ENCODE measurements at places on chromosomes 16 and 17.

DNA sequence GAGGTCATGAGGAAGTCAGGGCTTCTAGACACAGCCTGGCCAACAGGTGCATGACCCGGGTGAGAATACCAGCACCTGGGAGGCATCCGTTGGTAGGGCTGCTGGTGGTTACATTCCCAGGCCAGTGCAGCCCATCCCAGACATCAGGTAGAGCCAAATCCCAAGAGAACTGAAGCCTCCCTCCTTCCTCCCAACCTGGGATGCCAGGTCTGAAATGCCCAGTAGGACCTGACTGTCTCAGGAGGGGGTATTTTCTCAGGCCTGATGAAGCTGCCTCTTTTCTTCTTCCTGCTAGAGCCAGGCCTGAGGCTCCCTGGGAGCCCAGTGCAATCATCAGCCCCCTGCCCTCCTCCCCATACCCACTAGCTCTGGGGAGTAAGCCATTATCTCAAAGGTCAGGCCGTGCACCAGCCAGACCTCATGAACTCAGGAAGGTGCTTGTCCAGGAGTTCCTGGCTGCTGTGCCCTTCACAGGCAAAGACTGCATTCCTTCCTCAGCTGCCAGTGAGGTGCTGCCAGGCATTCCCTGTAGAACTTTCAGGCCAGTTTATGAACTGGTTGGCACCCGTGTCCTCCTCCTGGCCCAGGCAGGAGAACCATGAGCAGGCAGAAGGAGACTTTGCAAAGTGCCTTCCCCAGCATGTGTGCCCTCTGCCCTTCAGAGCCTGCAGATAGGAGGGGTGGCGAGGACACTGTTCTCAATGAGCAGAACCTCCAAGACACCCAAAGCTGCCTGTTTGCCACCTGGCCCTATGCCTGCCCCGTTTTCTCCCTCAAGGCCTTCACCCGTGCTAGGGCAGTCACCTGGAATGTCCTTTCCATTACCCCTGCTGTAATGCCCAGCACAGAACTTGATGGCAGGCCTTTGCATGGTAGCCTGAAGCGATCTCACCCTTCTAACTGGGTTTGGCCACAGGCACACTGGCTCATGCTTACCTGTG lies 7.6 kb downstream of the TBX2 start:
- no peak for DNase-seq

GRCh38 chr16:19011169-19011731 lies 27.5 kb downstream of the TMC7 start:
- no peak for DNase-seq

DNA sequence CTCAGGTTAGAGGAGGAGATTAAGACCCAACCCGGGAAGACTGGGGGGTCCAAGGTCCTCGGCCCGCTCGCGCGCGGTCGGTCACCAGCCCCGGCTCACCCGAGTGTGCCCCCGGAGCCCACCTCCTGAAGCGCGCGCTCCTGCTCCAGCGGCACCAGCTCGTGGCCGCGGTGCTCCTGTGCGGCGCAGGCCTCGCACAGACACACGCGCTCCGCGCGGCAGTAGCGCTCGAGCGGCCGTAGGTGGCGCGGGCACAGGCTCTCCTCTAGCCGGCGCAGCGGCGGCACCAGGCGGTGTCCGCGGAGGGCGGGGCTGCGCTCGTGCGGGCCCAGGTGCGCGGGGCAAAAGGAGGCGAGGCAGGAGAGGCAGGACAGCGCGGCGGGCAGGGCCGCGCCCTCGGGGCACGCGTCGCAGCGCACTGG lies 618 bp downstream of the TRIM47 start:
- peak; percentile 62 for DNase-seq

GRCh38 chr17:30381340-30381659 lies 2.6 kb downstream of the CPD start:
- DNase-seq: no peak

DNA sequence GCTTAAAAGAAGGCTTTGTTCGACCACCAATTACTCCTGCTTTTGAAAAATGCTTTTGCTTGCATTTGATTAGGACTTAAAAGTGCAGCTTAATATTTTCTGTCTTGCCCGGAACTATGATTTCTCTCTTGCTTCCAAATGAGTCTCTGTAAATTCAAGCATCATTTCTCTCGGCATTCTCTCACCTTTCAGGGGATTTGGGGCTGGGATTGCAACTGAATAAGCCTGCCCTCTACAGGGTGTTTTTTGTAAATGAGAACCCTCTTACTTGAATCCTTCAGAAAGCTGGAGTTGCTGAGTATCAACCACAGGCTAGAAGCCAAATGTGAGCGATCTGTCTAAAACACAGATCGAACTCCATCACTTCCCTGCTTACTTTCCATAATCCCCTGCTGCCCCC lies 234.6 kb downstream of the TMEM114 start:
- no peak for DNase-seq

GRCh38 chr17:10842658-10843057 lies 4.8 kb upstream of the PIRT start:
- DNase-seq: no peak

GRCh38 chr16:81937305-81938038 lies 73.8 kb downstream of the SDR42E1 start:
- no peak for DNase-seq

- DNase-seq: no peak
These were observed 5.5 kb upstream of the ASGR1 start for GRCh38 chr17:7184647-7185046.

GRCh38 chr16:85398688-85399582 lies 214.2 kb upstream of the GSE1 start:
- DNase-seq: no peak

GRCh38 chr16:27106305-27106704 lies 39.6 kb downstream of the C16orf82 start:
- DNase-seq: no peak

- no peak for DNase-seq
These were observed 797 bp downstream of the PRCD start for GRCh38 chr17:76540381-76541300.

DNA sequence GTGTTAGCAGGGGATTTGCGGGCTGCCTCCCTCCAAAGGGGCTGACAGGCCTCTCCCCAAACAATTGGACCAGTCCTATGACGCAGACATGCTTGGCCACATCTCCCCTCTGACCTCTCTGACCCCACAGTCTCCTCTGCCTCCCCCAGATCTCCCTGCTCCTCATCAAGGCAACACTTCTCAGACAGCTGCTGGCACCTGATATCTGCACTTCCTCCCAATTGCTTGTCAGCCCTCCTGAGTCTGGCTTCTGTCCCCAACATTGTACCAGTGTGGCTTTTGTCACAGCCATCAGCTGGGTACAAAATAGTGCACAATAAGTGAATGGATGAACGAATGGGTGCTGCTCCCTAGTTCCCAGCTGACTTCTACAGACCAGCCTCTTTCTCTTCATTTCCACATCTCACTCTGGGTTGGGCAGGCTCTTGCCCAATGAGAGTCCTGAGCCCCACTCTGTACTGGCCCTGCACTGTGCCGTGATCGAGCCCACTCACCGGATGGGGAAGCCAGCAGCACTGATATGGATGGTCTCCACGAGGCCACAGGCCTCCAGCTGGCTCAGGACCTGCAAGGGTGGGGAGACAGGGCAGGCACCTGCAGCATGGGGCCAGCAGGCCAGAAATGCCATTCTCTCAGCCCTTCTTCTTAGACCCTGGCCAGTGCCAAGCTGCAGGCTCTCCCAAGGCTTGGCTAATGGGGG lies 17.1 kb downstream of the ZNHIT3 start:
- DNase-seq: no peak

Data from activated CD4-positive, alpha-beta T cell treated with anti-CD3 and anti-CD28 coated beads, Interleukin-2, amount 50 U/mL, for 4 hours (primary cell).